ENCODE measurements at places on chromosomes 7 and 10. TPM values are rescaled to one million over a fixed set of nuclear protein-coding genes. Genes with fewer than 3 reads are reported as not detected.

The ITGB8 gene
- total RNA-seq = 12.8 TPM

The PCLO gene
- total RNA-seq = 0.62 TPM

The PAPOLB gene
- 0.19 TPM for total RNA-seq

The GHRHR gene
- total RNA-seq = not detected

The NPFFR1 gene
- not detected for total RNA-seq

The RADIL gene
- total RNA-seq = 5.0 TPM

The HKDC1 gene
- 0.05 TPM for total RNA-seq

The GAD2 gene
- total RNA-seq = not detected

All from posterior vena cava (tissue), 2 donors.